ENCODE measurements at places on chromosomes 13 and 19.

DNA sequence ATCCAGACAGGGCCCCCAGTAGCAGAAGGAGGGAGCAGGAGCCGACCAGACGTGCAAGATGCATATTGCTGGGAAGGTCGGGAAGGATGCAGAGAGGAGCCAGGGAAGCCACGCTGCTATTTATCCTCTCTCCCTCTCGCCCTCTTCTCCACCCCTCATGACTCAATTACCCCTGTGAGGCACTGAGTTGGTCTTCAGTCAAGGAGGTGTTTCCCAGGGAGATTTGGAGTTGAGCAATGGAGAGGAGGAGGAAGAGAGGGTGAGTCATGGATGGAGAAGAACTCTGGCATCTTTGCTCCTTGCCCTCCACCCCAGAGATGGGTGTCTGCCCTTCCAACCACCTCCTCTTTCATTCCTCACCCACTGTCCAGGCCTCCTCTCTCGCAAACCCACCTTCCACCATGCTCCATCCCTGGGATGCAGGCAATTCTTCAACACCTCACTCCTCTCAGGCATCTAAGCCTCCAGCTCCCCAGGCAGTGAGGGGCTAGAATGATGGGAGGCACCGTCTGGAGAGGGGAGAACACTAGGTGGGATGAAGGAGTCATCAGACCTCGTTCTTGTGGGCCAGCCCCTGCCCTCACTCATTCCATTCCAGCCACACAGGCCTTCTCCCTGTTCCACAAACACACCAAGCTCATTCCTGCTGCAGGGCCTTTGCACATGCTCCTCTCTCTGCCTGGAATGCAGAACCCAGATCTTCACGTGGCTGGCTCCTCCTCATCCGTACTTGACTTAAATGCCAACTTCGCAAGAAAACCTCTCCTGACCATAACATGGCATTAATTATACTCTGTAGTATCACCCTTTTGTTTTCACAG is at the start of gene SBSN:
SBSN (minus strand) TSS at position 94 of the 821 bp plus-strand sequence; CDS start at position 64, 30 bp downstream.
- DNase-seq = no peak

DNA sequence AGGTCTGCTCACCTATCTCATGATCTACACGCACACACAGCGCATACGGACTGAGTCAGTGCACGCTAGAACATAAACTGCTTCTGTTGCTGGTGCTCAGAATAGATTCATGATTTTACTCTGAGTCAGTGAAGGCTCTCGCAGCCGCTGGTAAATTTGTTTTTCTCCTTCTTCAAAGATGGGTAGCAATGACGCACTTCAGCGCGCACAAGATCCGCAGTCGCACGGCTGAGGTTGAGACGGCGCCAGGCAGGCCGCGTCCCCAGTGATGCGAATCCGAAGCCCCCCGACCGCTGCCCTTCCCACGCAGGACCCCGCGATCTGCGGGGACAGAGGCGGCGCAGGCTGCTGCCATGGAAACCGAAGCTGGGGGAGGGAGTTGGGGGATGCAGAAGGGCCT is 103.7 kb upstream of the USP29 start:
- DNase-seq = no peak

DNA sequence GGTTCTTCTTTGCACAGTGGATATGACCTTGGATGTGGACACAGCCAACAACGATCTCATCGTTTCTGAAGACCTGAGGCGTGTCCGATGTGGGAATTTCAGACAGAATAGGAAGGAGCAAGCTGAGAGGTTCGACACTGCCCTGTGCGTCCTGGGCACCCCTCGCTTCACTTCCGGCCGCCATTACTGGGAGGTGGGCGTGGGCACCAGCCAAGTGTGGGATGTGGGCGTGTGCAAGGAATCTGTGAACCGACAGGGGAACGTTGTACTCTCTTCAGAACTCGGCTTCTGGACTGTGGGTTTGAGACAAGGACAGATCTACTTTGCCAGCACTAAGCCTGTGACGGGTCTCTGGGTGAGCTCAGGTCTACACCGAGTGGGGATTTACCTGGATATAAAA is 9.4 kb downstream of the RFPL4AL1 start:
- DNase-seq = no peak

DNA sequence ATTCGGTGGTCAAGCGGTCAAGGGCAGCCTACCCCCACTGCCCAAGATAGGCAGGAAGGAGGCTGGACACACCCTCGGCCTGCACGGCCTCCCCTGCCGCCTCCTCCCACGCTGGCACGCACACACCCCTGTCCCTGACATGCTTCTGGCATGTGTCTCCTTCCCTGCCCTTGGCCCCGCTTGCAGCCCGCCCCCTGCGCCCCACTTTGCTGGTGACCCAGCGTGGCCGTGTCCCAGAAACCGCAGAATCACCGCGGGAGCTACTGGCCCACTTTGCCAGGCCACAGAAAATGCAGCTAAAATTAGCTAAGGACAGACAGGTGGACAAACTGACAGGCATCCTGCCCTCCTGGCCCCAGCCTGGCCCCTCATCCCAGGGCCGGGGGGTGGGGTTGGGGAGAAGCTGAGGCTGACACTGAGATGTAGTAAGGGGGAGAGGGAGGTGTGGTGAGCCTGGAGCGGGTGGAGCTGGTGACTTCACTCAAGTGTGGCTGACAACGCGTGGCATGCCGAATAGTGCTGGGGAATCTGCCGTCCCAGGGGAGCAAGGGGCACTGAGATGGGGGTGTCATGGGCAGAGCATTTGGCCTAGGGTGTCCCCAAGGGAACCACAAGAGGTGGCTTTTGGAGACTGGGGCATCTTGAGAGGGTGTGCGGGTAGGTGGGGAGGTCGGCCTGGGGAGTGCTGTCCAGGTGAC is 2.4 kb downstream of the SHANK1 start:
- DNase-seq = no peak

DNA sequence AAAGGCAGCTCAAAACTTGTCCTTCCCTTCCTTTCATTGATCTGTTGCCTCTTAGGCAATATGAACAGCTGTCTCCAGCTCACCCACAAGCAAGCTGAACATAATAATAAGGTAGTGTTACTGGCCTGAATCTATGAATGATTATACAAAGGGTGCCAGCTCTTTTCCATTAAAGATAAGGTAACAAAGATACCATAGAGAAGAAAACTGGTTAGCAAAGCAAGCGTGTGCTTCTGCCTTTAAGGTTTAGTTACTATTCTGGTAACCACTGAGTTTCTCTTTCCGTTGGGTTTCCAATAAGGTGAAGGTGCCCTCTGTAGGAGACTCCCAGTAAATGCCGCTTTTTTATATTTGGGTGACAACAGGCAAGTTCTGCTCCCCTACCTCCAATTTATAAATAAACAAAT is 12.1 kb upstream of the DACH1 start:
- DNase-seq = no peak

GRCh38 chr19:39951686-39952085 is 17.3 kb upstream of the FCGBP start:
- no peak for DNase-seq

DNA sequence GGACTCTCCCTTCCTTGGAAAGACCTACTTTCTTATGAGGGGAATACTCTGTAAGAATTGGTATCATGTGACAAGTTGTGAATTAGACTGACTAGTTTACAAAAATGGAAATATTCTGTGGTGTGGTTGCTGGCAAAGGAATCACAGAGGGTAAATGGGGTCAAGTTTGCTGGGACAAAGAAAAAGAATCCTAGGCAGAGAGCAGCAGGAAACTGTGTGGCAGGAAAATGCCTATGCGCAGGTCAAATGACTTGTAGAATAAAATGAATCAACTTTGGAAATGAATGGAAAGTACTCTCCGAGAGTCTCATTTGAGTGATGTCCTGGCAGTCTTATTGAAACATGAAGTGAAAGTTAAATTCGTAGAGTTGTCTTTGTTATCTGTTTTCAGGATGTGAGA is 1250.7 kb downstream of the UQCRFS1 start:
- no peak for DNase-seq

DNA sequence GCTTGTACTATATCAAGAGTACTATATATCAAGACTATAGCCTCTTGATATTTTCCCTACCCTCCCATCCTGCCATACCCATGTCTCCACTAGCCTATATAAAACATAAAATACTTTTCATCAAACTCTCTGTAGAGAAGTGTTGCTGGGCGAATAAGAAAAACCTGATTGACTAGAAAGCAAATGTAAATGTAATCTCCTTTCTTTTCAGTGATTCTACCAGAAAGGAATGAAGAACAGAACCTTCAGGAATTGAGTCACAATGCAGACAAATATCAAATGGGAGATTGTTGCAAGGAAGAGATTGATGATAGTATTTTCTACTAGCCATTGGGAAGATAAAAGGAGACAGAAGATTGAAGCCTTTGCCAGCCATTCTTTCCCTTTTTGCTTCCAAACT is 89.2 kb downstream of the KCNRG start:
- DNase-seq = no peak

All from HuH-7 (cell line).